Occipital lobe (tissue), 3 donors: ENCODE measurements at places on chromosomes 7 and 10. TPM values are rescaled to one million over a fixed set of nuclear protein-coding genes. Genes with fewer than 3 reads are reported as not detected.

The MKRN1 gene
- total RNA-seq: 89.2 TPM

The COL13A1 gene
- total RNA-seq: 1.7 TPM

DNA sequence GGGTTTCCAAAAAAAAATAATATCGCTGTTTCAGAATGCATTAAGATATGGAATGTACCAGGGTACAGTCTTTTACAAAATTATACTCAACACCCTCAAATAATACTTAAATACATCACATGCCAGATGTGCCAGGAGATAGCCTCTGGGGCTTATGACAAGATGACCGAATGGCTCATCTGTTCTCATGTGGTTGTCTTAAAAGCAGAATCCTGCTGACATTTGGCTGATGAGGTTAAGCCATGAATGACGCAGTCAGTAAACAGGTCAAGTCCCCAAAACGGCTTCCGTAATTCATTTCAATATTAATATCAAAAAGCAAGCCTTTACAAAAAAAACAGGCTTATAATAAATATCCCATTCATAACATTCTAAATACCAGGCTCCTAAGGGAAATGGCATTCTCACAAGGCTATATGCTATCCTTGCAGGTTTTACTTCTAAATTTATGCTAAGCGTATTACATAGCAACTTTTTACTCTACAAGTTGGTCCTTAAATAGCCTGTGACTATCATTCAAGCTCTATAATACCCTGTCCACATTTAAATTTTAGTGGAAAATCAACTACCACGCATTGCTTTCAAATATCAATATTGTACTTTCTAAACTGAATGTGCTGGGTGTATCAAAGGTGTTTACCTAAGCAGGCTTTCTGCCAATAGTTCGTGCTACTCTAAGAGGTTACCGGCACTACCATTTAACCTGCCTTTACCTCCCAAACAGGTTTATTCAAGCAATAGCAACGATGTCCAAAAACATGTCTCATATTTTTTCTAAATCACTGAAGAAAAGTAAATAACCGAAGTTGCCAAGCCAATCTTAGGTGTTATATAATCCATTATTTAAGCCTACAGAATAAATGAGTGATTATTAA, 15.6 kb downstream of the SMURF1 start:
- no peak for DNase-seq

The GRM3 gene
- 179 TPM for total RNA-seq

GRCh38 chr7:33624215-33624614, 281.1 kb upstream of the BMPER start:
- DNase-seq: no peak

DNA sequence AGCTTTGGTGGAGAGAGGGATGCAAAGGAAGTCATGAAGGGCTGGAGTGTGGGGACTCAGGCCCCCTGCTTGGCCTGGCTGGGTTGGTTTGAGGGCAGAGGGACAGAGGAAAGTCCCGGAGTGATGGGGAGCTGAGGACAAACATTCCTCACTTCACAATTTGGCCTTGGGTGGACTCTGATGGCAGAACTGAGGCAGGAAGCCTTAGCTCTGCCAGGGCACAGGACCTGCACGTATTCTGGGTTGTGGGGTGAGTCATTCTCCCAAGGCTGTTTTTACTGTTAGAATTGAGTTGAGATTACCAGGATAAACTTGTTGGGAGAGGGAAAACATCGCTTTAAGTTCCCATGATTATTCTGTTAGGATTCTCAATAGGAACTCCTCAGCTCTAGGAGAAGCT, 2.6 kb downstream of the GOLGA7B start:
- no peak for DNase-seq

DNA sequence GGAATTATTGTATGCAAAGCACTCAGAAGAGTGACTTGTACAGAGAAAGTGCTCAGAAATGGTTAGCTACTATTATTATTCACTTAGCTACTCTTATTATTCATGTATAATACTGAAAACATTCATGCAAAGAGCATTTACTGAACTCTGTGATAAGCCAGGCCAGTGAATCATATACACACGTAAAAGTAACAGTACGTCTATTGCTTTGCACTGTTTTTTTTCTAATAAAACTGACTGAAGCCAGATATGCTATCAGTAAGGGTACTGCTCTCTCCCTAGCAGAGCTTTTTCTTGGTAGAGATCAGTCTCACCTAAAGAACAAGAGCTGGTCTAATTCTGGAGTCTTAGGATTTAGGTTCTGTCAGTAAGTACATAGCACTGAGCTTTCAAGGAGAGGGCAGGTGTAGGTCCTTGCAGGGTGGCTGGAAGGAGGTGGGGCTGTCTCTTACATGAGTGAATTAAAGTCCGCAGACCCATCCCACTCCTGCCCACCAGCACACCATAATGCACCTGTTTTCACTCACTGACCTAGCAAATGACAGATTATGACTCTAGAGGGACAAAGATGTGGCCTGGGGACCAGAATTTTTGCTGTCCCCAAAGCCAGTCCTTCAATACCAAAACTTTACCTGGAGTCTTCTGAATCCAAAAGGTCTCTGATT, 145.9 kb downstream of the ARID5B start:
- no peak for DNase-seq

The LARP4B gene
- 29.5 TPM for total RNA-seq

The TMEM196 gene
- total RNA-seq: 10.1 TPM

DNA sequence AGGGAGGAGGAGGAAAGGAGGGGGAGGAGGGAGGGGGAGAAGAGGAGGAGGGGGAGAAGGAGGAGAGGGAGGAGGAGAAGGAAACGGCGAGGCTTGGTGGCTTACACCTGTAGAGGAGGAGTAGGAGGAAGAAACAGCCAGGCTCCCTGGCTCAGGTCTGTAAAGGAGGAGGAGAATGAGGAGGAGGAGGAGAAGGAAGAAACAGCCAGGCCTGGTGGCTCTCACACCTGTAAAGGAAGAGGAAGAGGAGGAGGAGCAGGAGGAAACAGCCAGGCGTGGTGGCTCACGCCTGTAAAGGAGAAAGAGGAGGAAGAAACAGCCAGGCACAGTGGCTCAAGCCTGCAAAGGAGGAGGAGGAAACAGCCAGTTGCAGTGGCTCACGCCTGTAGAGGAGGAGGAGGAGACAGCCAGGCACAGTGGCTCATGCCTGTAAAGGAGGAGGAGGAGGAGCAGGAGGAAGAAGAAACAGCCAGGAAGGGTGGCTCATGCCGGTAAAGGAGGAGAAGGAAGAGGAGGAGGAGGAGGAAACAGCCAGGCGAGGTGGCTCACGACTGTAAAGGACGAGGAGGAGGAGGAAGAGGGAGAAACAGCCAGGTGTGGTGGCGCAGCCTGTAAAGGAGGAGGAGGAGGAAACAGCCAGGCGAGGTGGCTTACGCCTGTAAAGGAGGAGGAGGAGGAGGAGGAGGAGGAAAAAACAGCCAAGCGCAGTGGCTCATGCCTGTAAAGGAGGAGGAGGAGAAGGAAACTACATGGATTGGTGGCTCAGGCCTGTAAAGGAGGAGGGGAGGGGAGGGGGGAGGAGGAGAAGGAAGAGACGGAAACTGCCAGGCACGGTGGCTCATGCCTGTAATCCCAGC, 14.9 kb upstream of the CRCP start:
- DNase-seq: peak; percentile 55

DNA sequence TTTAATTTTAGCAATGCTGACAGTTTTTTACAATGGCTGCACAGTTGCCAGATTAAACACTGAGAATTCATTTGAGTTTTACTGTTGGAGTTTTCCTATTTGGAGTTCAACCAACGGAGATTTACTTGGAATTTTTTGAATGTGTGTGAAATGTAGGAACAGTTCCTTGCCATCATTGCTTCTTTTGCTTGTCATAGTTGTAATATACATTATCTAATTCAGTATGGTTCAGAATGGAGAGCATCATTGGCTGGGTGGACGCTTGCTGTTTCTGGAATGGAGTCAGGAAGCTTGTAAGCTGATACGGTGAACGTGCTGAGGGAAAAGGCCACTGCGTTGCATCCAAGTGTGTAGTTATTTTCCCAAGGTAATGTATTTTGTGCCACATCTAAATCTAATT, 404.3 kb upstream of the KLF6 start:
- DNase-seq: no peak

GRCh38 chr10:132657127-132657706, 119.6 kb downstream of the INPP5A start:
- DNase-seq: no peak

GRCh38 chr7:95619921-95620320, 23.6 kb upstream of the PDK4 start:
- no peak for DNase-seq

DNA sequence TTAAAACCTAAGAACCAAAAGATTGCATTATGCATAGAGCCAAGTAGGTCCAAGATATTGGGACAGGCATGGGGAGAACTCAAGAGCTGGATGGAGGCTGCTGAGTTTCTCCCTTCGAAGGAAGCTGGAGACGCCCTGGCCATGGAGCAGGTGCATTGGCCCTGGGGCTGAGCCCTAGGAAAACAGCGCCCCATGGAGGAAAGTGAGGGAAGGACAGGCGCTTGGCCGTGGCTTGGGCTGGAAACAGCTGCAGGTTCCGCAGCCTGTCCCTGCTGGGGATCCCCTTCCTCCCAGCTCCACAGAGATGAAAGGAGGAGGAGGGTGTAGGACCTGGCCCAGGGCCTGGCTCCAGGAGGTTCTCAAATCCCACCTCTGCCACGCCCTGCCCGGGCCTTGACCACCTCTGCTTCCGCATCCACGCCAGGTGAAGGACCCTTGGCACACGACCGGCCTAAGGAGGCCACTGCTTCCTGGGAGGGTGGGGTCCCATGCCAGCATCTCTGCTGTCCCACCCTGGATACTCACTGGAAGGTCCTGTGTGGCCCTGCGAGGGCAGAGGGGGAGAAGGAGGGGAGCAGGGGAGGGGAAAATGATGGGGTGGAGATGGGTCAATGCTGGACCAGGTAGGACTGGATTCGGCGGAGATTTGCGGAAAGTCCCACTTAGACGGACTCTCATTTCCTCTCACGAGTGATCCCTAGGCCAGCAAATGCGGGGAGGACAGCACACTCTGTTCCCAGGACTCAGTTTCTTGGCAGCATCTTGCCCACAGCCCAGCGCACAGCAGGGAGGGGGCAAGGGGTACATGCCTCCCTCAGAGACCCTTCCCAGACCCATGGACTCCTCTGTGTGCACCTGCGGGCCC, 258.6 kb upstream of the TCERG1L start:
- no peak for DNase-seq

The AQP1 gene
- total RNA-seq: 0.31 TPM

DNA sequence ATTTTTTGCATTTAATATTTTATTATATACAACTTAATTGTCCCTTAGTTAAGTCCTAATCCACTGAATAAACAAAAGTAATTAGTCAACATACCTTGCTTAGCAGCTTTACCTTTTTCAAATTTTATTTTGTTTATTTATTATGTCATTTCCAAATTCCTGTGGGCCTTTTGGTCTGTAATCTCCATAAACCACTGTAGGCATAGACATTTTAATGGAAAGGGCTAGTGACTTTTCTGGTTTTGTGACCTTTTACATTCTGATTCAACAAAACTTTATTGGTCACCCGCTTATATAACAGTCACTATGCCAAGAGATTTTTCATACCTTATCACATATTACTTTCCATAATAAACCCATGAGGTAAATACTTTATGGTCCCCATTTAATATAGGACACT, 181.3 kb upstream of the PRPS1L1 start:
- DNase-seq: no peak
